ENCODE measurements at places on chromosomes 3 and 15. TPM values are rescaled to one million over a fixed set of nuclear protein-coding genes. Genes with fewer than 3 reads are reported as not detected.

GRCh38 chr3:40939741-40940130, 259.6 kb upstream of the CTNNB1 start:
- H3K27me3 ChIP-seq: no peaks in the 10 kb centered on the region
- H3K27ac ChIP-seq: peak overlapping the region; percentile 62
- DNase-seq: no peak
- no peak overlapping the region for H3K4me3 ChIP-seq
- no peaks in the 10 kb centered on the region for H3K36me3 ChIP-seq
- peaks cover 14% of the 10 kb centered on the region for H3K4me1 ChIP-seq

DNA sequence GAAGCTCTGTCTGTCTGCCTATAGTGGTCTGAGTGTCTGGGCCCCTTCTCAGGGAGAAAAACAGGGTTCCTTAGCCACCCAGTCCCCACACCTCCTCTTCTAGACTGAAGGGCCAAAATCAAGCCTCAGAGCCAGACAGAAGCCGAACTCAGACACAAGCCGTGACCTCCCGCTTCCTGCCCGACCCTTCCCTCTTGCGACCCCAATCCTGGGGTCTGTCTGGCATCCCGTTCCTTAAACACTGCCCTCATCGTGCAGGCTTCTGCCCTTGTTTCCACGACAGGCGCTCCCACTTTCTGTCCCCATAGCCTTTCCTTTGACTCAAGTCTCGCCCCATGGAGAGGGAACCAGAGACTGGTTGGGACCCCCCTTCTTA, 32.3 kb downstream of the EPHB3 start:
- no peak for DNase-seq
- no peaks in the 10 kb centered on the region for H3K4me1 ChIP-seq
- no peak overlapping the region for H3K4me3 ChIP-seq

GRCh38 chr15:52485290-52485689, 43.4 kb downstream of the MYO5A start:
- no peak for DNase-seq
- no peak overlapping the region for H3K4me3 ChIP-seq
- H3K36me3 ChIP-seq: no peaks in the 10 kb centered on the region
- no peaks in the 10 kb centered on the region for H3K27me3 ChIP-seq
- H3K4me1 ChIP-seq: peaks cover 21% of the 10 kb centered on the region
- no peak overlapping the region for H3K27ac ChIP-seq

DNA sequence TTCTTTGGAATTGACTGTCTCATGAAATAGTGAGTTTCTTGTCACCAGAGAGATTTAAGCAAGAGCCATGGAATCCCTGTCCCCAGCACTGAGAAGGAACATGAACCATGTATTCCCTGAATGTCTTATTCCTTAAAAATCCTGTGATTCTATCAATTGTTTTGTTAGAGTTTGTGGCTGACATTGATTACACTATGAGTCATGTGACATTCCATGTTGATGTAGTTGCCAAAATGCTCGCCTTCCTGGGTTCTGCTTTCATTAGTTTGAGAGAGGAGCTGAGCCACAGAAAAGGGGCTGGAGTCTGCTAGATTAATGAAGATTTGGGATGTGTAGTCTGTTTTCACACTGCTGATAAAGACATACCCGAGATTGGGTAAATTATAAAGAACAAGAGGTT, 294.9 kb upstream of the CTDSPL start:
- peaks cover 3% of the 10 kb centered on the region for H3K36me3 ChIP-seq
- H3K27ac ChIP-seq: no peak overlapping the region
- DNase-seq: no peak
- H3K4me1 ChIP-seq: no peaks in the 10 kb centered on the region
- H3K27me3 ChIP-seq: no peaks in the 10 kb centered on the region
- H3K4me3 ChIP-seq: no peak overlapping the region

DNA sequence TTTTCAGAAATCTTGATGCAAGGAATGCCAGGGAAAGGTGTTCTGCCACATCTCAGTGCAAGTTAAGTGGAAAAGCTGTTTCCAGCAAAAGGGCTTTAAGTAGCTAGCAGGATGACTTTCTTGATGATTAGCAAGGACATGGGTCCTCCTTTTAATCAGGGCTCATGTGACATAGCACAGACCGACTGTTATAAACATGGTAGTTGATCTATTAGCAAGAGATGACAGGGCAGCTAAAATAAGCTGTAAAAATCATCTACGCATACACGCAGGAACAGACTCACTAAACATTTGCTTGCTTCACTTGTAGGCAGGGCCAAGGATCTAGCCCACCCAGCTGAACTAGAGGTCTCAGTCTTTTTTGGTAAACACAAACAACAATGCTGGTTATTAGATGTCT, 69.0 kb downstream of the GOLIM4 start:
- H3K4me3 ChIP-seq: no peak overlapping the region
- no peak for DNase-seq
- peaks cover 37% of the 10 kb centered on the region for H3K36me3 ChIP-seq
- no peaks in the 10 kb centered on the region for H3K27me3 ChIP-seq

GRCh38 chr15:52441841-52442240, 86.8 kb downstream of the MYO5A start:
- H3K27me3 ChIP-seq: no peaks in the 10 kb centered on the region
- H3K36me3 ChIP-seq: no peaks in the 10 kb centered on the region
- no peak for DNase-seq
- no peak overlapping the region for H3K27ac ChIP-seq
- no peak overlapping the region for H3K4me3 ChIP-seq

GRCh38 chr3:47476644-47477199, 981 bp upstream of the SCAP start:
- no peaks in the 10 kb centered on the region for H3K36me3 ChIP-seq
- H3K27me3 ChIP-seq: no peaks in the 10 kb centered on the region
- no peak overlapping the region for H3K27ac ChIP-seq
- no peak for DNase-seq
- peak overlapping the region; percentile 77 for H3K4me3 ChIP-seq
- peaks cover 27% of the 10 kb centered on the region for H3K4me1 ChIP-seq

- no peaks in the 10 kb centered on the region for H3K36me3 ChIP-seq
- no peaks in the 10 kb centered on the region for H3K27me3 ChIP-seq
- no peak overlapping the region for H3K27ac ChIP-seq
- DNase-seq: no peak
Measured at GRCh38 chr3:134627831-134628230, 23.0 kb downstream of the KY start.

DNA sequence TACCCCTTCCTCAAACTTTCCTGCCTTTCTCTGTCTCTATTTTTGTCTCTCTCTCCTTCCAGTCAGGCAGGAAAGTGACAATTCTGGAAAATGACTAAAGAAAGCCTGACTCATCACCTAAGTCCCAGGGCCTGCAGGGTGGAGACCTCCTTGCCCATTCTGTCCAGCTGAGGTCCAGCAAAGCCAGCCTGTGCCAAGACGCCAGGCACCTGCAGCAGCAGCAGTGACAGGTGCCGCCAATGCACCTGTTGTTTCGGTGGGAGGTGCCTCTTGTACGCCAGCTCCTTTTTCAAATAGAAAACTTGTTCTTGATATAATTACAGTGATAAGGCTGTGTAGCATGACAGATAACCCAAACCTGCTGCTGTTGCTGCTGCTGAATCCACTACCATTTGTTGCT, 501.3 kb downstream of the NTRK3 start:
- no peaks in the 10 kb centered on the region for H3K36me3 ChIP-seq
- no peak overlapping the region for H3K27ac ChIP-seq
- H3K4me3 ChIP-seq: no peak overlapping the region
- H3K27me3 ChIP-seq: no peaks in the 10 kb centered on the region

GRCh38 chr3:62374341-62375218, 1.2 kb upstream of the FEZF2 start:
- peaks cover 54% of the 10 kb centered on the region for H3K27me3 ChIP-seq
- H3K4me1 ChIP-seq: no peaks in the 10 kb centered on the region
- H3K27ac ChIP-seq: no peak overlapping the region
- H3K36me3 ChIP-seq: no peaks in the 10 kb centered on the region
- no peak for DNase-seq
- no peak overlapping the region for H3K4me3 ChIP-seq

The FSIP1 gene
- 0.24 TPM for total RNA-seq

The SEMA6D gene
- total RNA-seq: 14.3 TPM

The CEP97 gene
- total RNA-seq: 6.5 TPM

The TRPM1 gene
- total RNA-seq: not detected

All from right atrium auricular region (tissue), 2 donors.